Vagina (tissue), 2 donors: ENCODE measurements at places on chromosomes 1 and 21.

GRCh38 chr1:24483441-24483840 is 19.2 kb upstream of the RCAN3 start:
- no peak for DNase-seq

DNA sequence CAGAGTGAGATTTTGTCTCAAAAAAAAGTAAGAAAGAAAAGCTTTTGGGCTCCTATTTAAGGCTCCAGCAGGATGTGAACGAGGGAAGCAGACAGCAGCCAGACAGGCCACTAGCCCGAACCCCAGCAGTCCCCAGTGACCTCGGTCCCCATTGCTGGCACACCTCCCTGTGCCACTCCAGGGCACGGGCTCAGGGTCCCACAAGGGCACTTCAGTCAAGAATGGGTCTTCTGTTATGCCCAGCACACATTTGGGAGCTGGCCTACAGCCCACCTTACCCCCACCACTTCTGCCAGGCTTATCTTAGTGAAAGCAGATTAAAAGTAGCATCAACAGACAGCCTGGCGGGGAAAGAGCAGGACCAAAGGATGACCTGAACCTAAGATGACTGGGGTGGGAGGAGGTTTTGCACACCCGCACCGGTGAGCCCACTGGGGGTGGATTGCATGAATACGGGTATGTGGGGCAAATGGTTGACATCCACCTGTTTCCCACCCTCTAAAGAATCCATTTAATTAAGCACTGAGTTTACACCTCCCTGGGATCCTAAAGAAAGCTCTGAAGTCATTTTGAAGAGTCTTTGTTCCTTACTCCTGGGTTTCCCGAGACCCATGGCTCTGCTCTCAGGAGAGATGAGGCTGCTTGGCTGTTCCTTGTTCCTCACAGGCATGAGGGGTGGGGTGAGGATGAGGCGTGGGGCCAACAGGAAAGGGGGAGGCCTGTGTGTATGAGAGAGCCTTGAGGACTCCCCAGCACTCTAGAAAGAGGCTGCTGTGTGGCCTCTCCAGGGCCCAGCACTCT is 4.7 kb downstream of the CHI3L1 start:
- no peak for DNase-seq

DNA sequence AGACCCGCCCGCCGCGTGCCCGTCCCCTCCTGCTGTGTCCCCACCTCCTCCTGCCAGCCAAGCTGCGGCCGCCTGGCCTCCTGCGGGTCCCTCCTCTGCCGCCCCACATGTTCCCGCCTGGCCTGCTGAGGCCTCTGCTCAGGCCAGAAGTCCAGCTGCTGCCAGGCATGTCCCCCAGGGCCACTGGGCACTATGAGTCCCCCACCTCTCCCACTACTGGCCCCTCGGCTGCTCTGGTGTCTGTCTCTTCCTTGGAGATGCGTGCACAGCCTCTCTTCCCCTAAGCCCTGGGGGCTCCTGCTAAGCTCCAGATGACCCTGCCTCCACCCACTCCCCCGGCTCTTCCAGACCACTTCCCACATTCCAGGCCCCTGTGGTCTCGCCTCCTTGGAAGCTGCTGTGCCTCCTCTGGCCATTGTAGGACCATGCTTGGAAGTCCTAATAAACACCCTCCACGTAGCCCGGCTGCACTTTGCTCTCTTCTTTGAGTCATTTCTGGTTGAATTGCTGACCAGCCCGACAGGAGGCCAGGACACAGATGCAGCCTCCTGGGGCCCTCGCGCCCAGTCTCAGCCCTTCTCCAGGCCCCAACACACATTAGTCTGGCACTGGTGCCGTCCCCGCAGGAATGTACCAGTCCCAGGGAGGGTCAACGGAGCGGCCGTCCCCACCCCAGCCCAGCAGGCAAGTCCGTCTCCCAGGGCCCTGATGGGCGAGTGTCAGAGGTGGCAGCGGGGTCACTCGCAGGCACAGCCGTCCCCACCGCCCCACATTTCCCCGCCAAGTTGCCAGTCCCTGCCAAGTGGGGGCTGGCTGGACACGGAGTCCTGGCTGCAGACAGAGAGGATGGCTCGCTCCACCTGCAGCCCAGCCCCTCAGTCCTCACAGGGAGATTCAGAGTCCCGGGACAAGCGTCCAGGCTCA is 1.1 kb downstream of the KRTAP10-12 start:
- peak; percentile 76 for DNase-seq

- no peak for DNase-seq
Observed at GRCh38 chr1:169623132-169623926, 6.6 kb downstream of the SELP start.

DNA sequence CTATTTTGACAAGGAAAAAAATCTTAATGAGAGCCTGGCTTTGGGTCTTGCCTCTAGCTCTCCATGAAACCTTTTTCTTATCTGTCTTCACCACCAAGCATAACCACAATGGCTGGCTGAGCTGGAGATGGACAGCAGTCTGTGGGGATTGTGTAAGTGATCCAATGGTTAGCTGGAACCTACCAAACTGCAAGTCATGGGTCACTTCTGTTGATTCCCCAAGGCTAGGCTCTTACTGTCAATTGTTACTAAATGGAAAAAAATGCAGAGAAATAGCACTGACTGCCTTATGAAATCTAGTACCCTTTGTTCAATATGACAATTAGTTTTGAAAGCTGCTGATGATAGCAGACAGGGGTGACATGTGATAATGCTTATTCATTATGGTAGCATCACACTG is 359.0 kb downstream of the ST6GALNAC3 start:
- DNase-seq: no peak

GRCh38 chr1:168786476-168787330 is 57.7 kb upstream of the DPT start:
- DNase-seq: no peak

DNA sequence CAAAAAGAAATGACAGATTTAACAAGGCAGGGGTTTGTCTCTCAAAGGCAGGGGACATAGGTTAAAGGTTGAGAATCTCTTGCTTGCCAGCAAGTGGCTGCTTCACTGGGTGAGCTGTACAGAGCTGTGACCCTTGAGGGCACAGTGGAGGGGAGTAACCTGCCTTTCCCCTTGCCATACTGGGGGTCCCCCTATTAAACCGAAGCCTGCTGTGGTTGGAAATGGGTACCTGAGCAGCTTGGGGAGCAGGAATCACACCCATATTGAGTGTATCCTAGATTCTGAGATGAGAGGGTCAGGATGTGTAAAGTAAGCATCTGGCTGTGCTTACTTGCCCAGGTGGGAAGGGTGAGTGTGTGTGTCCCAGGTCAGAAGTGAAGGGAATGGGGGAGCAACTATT is 31.8 kb downstream of the WNT4 start:
- no peak for DNase-seq

- no peak for DNase-seq
Observed at GRCh38 chr1:238681021-238681420, 705.3 kb upstream of the CHRM3 start.

DNA sequence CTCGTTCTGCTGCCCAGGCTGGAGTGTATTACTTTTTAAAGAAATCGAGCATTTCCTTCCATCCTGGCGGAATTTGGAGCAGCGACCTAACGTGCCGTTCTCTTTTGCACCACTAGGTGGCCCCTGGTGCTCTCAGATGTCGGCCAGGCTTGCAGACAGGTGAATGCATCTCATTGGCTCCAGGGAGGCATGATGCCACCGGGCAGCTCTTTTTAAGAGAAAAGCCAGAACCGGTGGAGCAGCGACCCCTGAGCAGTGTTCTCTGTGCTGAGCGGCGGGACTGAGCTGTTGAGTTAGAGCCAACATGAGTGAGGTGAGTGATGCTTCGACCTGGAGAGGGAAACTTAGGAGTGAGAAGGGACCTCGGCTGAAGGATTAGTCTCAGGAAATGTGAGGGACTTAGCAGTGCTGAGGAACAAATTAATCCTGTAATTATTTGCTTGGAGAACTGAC is at the start of gene PCP4:
Gene PCP4, plus strand, starts transcription at position 241 of the 453 bp plus-strand sequence. Its CDS starts 64 bp downstream, at position 305.
- no peak for DNase-seq

DNA sequence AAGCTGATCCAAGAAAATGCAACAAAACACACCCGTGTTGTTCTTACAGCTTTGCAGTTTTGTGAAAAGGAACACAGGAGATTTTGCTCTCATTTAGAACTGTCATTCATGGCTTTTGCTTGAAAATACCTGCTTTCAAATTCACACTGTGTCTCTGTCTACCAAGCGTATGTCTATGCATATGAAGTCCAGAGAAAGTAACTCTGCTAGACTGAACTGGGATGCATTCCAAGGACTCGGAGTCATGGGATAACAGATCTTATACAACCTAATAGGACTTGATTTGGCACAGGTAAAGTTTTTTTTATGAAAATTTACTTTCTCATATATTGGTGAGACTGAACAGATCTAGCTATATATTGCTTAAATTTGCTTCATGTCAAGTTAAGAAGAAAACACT is 102.4 kb downstream of the PTGER3 start:
- DNase-seq: no peak

- DNase-seq: no peak
Observed at GRCh38 chr1:53057127-53057526, 4.9 kb upstream of the PODN start.

DNA sequence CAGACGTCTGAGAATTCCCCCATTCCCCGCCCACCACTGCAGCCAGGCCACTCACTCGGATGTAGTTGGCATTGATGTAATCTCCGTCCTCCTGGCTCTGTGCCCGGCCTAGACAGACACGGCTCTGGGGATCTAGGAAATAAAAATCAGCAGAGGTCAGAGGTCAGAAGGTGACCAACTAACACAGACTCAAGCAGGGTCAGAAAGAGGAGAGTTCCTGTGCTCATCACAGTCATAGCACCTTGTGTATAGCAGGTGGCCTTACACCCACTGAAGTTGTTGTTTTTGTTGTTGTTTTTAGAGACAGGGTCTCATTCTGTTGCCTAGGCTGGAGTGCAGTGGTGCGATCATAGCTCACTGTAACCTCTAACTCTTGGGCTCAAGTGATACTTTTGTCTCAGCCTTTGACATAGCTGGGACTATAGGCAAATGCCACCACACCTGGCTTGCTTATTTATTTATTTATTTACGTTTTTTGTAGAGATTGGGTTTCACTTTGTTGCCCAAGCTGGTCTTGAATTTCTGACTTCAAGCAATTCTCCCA is 4.9 kb downstream of the PTPN7 start:
- DNase-seq: no peak

GRCh38 chr21:27674041-27674615 is 707.2 kb upstream of the ADAMTS5 start:
- no peak for DNase-seq

- no peak for DNase-seq
Observed at GRCh38 chr1:119648620-119649004, 546 bp upstream of the ZNF697 start.

- no peak for DNase-seq
Observed at GRCh38 chr21:23699402-23699801, 1907.9 kb downstream of the MRPL39 start.

- DNase-seq: no peak
Observed at GRCh38 chr1:16430606-16431005, 6.6 kb downstream of the SPATA21 start.

DNA sequence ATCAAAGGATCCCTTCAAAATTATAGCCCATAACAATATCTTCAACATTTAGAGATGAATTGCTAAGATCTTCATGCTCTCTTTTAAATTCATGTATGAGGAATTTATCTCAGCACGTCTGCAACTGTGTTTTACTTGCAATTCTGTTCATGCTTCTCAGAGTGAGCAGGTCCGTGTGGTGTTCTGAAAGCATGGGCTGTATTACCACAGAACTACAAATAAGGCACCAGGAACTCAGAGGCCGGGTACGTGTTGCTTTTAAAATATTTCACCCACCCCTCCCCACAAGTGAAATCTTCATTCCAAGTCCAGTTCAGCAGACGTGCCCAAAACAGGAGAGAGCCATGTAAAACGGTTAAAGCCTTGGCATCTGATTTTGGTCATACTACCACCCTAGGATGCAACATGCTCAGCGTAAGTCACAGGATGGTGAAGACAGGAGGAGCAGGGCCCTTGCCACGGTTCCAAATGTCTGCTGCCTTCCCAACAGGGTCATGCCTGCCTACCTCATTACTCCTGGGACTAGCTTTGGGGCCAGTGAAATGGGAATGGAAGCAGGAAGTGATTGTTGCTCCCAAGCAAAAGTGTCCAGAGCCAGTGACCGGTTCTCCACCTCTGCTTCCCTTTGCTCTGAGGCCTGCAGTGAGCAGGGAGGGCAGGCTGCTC is 133.7 kb downstream of the PTPN14 start:
- DNase-seq: no peak

DNA sequence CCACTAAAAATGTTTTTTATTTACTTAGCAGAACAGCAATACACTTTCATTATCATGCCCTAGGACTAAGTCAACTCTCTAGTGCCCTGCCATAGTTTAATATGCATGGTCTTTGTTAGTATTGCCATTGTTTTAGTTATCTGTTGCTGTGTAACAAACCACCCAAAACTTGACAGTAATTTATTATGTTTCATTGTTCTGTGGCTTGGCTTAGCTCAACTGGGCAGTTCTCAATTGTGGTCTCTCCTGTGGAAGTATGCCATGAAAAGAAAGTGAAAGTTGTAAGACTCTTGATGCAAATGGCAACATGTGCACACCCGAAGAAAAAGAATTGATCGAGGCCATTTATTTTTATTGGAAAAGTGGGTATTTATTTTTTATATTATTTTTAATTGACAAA is 206.3 kb upstream of the KCTD3 start:
- DNase-seq: no peak

DNA sequence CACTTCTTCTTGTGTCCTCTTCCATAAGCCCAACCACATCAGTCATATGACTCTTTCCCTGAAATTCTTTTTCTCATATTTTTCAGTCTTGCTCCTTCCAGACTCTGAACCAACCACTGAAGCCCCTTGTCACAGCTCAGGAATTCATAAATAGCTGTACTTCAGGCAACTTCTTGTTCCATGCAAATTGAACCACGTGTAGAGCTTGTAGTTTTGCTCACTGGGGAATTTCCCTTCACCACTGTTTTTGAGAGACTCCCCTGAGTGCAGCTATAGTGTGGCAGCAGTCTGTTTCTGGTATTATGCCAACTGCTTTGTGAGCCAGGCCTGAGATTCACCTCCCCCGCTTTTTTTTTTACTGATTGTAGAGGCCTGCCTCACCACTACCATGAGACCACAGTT is 150.3 kb upstream of the SPAG17 start:
- DNase-seq: no peak

GRCh38 chr1:12631571-12631970 is 12.3 kb upstream of the AADACL4 start:
- DNase-seq: no peak

DNA sequence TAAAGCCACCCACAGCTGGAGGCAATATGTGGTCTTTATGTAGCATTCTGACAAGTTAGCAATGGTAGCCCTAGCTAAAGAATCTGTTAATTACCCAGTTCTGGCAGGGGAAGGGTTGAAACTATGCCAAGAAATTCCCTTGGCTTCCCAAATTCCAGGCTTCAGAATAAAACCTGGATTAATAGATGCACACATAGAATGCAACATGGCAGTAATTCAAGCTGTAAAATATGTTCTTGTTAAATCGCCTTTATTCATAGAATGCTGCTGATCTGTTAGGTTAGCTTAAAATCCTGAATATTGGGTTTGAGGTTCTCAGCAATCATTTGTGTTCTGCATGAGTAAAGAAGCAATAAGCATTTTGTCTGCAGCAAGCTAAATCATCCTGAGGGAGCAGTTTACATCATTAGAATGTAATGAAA is 80.1 kb downstream of the ZNF326 start:
- no peak for DNase-seq

- no peak for DNase-seq
Observed at GRCh38 chr1:217977943-217978342, 307.1 kb upstream of the RRP15 start.

GRCh38 chr1:19894218-19894617 is 12.0 kb downstream of the OTUD3 start:
- no peak for DNase-seq

GRCh38 chr1:33335020-33335419 is 14.1 kb upstream of the A3GALT2 start:
- no peak for DNase-seq

- DNase-seq: peak; percentile 93
Observed at GRCh38 chr1:161013488-161014230, 7.3 kb downstream of the F11R start.

GRCh38 chr21:28385845-28386244 is 606.8 kb downstream of the LTN1 start:
- DNase-seq: no peak
